ENCODE measurements at places on chromosomes 16 and 17.
A peak's percentile ranks its signal among the peaks of the same experiment; 100 is the strongest.

DNA sequence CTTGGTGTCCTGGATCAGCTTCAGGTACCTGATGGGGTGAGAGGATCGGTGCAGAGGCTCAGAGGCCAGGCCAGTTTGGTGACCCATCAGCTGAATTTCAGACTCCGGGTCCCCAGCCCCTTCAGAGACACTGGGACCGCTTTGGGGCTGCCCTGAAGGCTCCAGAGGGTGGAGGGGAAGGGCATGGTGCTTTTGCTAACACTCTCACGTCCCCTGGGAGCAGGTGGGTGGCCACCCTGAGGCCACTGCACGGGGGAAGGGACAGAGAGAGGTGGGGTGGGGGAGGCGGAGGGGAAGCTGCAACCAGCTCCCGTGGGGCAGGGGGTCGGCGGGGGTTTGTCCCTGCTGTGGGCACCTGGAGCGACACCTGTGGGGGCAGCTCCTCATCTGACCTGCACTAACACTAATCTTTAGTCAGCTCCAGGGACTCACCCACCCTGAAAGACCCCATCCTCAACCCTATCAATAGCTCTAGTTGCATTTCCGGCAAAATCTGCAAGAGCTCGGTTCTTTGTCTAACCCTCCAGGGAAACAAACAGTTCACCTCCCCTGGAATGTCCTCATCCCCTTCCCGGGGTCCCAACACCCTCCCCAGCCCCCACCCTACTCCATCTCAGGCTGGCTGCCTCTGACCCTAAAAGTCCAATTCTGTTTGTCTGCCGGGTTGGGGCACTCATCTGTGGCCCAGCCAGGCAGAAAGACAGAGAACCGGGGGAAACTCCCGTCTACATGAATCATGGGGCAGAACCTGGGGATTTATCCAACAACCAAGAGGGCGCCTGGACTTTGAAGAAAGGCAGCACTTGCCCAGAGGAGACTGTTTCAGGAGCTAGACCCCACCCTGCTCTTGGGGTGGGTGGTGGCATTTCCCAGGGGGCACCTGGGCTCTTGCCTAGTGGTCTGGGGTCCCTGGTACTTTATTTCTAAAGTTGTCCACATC is 91.9 kb upstream of the CBX4 start:
- DNase-seq = no peak

DNA sequence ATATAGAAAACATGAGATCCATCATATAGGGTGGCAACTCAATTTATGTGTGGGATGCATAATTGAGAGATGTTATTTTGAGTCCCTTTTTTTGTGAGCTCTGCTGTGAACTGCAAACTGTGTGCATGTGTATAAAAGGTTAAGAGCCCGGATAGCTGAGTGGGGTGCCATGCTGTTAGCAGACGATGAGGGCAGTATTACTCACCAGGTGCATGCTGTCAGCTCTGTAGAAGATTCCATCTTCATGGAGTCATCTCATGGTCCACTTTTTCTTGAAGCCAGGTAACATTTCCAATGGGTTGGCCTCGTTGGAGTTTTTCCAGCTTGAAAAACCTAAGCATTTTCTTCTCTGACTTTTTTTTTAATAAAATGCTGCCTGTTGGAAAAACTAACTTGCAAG is 43.0 kb upstream of the RHBDL3 start:
- DNase-seq = no peak

- no peak for DNase-seq
Observed at GRCh38 chr17:46024590-46024989, 25.5 kb downstream of the STH start.

DNA sequence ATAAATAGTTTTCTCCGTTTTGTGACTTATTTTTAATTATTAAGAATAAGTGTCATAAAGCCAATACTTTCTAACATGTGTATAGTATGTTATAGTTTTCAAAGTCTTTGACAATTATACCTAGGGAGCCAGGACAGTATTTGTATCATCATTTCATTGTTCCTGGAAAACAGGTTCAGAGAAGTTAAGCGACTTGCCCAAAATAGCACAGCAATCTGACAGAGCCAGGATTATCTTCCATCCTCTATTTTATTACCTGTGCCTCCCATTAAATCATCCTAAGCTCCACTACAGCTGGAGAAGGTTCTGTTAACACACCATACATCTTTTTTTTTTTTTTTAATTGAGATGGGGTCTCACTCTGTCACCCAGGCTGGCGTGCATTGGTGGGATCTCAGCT is 718.4 kb downstream of the MAF start:
- no peak for DNase-seq

DNA sequence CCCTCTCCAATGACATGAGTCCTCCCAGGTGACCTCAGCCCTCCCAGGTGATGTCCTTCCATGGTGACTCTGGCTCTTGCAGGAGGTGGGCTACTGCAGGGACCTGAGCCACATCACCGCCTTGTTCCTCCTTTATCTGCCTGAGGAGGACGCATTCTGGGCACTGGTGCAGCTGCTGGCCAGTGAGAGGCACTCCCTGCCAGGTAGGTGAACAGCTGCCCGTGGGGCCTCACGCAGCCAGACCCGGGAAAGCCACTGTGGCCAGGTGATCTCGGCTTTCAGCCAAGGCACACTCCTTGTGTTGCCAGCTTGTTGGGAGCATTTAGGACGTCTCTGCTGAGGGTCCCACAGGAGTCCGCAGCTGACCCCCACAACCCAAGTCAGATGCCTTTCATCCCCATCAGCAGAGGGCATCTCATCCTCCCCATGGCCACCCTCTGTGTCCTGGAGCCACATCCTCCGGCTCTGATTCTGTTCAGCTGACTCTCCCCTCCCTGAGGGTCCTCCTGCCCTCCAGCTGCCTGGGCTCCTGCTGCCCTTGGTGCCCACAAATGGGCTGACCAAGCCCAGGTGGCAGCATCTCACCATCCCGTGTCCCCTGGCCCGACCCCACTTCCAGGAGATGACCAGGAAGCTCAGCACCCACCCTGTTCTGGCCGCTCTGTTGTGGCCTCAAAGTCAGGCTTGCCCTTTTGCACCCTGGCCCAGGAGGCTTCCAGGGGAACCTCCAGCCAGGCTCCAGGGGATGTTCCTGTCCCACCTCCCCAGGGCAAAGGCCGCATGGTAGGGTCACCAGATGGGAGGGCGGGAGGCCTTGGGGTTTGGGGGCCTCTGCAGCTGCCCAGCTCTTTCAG is 20.1 kb downstream of the USP6 start:
- DNase-seq = no peak

GRCh38 chr16:47523342-47524006 is 62.3 kb downstream of the PHKB start:
- DNase-seq = no peak

GRCh38 chr17:40097931-40098845 is 2.2 kb downstream of the NR1D1 start:
- peak; percentile 37 for DNase-seq

DNA sequence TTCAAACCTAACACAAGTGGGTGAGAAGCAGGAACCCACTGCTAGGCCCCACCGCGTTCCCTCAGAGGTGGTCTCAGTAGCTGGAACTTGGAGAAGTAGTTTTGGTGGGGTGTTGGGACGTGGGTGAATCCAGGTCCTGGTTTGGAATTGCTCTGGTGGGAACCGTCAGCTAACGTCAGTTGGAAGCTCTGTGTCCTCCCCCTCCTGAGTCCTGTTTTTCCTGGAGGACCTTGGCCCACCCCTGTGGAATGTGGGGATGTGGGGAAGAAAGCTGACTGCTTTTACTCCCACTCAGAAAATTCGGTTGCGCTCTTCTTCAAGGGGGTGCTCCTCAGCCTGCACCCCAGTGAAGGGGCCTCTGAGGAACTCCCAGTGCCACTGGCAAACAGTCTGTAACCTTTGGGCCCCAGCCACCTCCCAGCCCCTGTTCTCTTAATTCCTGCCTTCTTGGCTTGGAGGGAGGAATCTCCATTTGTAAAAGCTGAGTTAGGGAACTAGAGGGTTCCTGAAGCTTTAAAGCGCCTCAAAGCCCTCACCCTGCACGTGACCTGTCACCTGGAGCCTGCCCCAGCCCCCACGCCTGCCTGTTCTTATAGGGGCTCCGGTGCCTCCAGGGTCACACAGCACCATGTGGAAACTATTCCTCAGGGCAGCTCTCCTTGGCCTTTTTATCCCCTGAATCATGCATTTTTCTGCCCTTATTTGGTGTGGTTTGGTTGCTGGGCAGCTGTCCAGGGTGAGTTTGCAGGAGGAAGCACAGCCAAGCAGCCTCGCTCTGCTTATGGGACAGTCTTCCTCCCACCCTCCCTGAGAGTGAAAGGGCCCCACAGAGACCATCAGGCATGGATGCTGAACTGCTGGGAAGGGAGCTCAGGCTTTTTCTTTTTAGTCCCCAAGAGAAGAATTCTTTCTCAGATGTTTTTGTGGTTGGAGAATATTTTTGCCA is 16.2 kb upstream of the NAGLU start:
- DNase-seq = no peak

DNA sequence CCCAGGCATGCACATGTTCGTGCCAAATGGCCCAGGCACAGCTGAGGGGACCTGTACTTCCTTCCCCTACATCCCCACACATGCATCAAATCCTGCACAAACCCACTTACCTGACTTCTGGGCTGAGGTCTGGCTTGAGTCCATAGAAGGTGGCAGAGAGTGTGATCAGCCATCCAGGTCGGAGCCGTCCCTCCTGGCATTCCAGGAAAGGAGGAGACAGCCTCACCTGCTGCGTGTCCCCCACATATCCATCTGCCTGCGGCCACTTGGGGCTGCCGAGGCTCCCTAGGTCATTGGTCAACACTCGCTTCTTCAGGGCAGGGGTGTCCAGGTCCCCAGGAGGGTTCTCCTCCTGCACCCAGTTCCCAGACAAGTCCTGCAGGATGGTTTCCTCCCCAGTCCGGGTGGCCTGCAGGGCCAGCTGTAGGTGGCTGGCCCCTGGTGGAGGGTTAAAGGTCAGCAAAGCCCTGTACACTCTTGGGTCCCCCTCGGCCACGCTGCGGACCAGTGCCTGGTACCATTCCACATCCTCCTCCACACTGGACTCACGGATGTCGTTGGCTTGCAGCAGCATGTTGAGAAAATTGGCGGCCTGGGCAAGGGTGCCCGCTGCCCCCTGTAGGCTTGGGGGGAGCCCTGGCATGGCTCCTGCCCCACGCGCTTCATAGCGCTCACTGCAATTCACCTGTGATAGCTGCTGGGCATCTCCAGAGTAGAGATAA is 709 bp downstream of the GPR179 start:
- no peak for DNase-seq

DNA sequence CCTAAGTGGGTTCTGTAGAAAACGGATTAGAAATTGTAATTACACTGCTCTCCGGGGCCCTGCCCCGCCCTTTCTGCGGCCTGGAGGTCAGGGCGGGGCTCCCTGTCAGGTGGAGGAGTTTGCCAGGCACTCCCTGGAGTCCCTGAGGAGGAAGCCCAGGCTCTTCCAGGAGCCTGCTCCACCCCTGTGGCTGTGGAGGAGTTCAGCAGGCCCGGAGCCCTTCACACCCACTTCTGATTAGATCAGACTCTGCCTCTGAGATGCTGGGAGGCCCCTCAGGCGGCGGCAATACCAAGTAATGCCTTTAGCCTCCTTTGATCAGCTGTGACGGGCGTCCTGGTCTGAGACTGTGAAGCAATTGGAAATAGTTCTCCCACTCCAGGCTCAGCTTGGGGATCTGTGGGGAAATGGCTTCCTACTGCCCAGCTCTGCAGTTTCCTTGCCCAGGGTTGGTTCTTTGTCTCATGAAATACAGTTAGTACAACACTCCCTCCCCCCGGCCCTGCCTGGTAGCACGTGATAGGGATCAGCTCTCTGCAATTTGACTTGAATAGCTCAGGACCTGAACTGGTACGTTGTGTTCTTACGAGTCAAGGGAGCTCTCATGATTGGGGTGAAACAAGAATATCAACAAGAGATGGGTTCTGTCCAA is 22.3 kb downstream of the BAIAP2 start:
- DNase-seq = no peak

DNA sequence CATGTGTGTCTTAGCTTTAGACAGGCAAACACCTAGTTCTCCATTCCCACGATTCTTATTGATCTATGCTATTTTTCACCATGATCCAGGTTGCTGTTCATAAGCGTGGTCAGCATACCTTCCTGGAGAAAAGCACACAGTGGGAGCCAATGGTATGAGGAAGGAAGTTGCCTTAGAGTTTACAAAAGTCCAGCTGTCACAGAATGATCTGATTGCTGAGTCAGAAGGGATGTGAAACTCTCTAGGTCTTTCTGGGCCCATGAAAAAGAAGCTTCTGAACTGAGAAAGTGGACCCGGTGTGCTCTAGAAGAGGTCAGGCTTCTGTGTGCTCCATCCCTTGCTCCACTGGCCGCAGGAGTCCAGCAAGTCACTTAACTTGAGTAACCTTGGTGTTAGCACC is 71.0 kb upstream of the CCL1 start:
- DNase-seq = no peak

GRCh38 chr16:6955303-6955702 is 377.3 kb upstream of the RBFOX1 start:
- DNase-seq = no peak

DNA sequence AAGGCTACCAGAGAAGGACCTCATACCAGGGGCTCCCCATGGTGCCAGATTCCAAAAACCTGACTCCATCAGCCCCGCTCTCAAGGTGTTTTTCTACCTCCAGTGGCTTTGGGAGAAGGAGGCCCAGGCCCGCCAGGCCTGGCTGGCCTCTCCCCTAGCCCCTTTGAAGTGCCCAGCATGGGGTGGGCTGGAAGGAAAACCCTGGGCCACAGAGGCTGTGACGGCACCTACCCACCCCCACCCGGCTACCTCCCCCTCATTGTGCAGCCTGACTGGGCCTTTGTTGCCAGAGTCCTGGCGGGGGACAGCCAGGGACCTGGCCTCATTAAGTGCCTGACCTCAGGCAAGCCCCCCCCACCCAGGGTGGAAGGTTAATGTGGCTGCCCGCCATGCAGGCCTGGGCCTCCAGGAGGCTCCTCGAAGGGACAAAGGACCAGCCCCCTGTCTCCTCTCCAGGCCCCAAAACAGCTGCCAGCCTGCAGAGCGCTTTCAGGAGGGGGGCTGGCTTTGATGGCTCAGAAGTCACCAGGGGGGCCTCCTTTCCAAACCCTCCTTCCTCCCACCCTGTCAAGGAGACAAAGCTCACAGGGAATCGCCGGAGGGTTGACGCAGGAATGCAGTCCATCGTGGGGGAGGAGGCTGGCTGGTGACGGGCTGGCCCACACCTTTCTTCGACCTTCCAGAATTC is 159.4 kb downstream of the ZNF423 start:
- no peak for DNase-seq

GRCh38 chr17:7408252-7408727 is 645 bp downstream of the NLGN2 start:
- DNase-seq = peak; percentile 12

DNA sequence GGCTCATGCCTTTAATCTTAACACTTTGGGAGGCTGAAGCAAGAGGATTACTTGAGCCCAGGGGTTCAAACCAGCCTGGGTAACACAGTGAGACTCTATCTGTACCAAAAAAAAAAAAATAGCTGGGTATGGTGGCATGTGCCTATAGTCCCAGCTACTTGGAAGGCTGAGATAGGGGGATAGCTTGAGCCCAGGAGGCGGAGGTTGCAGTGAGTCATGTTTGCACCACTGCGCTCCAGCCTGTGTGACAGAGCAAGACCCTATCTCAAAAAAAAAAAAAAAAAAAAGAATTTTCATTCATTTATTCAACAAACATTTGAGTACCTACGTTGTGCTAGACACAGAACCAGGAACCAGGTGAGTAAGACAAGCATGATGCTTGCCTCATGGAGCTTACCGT is 73.6 kb upstream of the MRTFB start:
- no peak for DNase-seq

Data from activated CD4-positive, alpha-beta T cell treated with anti-CD3 and anti-CD28 coated beads, Interleukin-2, Interleukin-6, amounts not matched to agents 100 ng/mL and 50 ng/mL, durations not matched to agents 16 hours and 8 hours (primary cell).